Stimulated activated CD8-positive, alpha-beta memory T cell treated with anti-CD3 and anti-CD28 coated beads, Interleukin-4, amount 100 ng/mL, for 1 hour (primary cell): ENCODE measurements at places on chromosomes 11 and 22.

GRCh38 chr11:94737171-94737611, 31.0 kb upstream of the AMOTL1 start:
- no peak for DNase-seq

DNA sequence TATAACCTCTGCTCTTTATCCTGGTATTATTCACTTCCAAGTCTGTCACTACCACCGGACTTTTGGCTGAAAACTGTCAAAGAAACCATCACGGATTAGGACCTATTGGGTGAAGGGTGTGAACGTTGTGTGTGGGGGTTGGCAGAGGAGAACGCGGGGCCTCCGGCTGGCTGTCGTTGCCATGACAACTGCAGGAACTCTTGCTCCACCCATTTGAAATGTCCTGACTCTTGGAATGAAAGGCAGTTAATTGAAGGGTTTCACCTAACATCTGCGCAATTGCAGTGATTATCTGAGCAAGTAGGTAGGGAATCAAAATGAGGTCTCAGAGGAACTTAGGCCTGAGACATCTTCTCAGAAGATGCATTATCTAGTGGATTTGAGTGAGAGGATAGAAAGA, 60.9 kb upstream of the CLMP start:
- no peak for DNase-seq

GRCh38 chr22:38431266-38432010, 23.6 kb downstream of the KCNJ4 start:
- DNase-seq: no peak

DNA sequence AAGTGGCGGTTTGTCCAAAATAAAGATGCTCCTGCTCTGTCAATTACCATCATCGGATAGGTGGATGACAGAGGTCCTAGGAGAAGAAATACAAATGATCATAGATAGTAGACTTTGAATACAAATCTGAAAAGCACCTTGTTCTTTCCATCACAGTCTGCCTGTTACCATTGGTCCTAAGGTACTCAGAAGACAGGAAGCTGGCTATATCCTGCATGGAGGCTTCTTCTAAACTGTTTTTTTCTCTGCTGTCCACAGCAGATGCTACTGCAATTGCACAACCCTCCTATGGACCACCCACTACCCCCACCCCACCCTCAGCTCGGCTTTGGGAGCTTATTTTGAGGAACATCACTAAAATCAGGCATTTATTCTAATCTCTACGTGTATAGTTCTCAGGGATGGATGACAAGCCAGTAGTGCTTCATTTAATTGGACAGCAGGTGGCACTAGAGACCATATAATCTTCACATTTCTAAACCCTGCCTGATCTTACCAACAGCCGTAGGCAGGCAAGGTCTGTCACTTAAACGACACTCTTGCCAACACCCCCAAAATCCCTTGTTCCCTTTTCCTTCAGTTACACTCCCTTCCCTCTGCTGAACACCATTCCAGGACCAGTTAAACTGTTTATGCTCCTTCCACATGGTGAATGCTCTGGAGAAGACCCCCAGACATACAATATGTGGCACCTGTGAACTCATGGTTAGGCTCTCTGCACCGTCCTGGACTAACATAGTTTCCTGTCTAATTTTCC, 6.6 kb upstream of the PTS start:
- no peak for DNase-seq

DNA sequence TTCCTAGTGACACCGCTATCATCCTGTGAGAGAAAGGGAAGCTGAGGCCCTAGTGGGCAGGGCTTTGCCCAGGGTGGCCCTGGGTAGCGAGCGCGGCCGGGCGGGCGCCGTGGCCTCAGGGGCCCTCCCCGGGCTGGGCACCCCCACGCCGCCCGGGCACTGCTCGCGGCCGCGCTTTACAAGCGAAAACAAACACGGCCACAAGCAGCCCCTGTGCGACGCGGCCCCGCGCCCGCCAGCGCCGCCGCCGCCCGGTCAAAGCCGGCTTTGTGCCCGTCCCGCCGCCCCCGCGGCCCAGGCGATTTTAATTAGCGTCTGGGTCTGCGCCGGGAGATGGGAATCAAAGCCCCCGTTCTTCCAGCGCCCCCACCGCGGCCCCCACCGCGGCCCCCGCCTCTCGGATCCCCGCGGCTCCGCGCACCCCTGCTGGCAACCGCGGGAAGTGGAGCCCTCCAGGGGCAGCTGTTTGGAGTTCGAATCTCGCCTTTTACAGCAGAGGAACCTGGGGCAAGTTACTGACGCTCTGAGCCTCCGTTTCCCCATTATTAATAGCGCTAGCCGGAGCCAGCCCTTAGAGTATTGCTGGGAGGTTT, 47.9 kb downstream of the CHRDL2 start:
- no peak for DNase-seq

GRCh38 chr22:37163575-37164504, 14.1 kb upstream of the IL2RB start:
- DNase-seq: no peak

- DNase-seq: no peak
Observed at GRCh38 chr11:102763440-102763839, 17.0 kb downstream of the MMP10 start.

DNA sequence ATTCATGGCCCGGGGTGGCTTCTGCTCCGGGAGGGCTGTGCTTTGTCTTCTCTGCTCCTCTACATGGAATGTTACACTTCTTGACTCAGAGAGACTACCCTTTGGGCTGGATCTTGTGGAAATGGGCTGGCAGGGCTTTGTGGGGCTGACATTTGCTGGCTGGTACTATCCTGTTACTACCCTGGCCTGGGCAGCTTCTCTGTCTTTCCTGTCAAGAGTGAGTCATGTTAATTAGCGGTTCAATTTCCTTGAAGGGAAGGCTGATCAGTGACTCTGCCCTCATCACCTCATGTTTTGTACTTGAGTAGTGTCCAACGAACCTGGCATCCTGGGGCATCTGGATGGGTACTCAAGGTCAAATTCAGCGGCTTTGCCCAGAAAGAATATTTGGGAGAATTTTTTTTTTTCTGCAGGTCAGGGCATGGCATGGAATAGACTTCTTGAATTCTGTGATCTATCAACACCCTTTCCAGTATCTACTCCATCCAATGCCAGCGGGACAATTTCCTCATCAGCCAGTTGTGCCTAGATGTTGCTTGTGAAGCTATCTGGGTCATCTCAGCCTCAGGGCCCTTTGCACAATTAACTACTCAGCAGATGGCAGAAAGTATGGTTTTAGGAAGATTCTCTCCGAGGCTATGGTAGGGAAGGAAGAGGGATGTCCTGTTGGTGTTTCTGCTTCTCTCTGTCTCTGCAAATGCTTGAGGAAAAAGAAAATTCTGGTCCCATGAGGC, 140.5 kb upstream of the PLET1 start:
- DNase-seq: no peak

DNA sequence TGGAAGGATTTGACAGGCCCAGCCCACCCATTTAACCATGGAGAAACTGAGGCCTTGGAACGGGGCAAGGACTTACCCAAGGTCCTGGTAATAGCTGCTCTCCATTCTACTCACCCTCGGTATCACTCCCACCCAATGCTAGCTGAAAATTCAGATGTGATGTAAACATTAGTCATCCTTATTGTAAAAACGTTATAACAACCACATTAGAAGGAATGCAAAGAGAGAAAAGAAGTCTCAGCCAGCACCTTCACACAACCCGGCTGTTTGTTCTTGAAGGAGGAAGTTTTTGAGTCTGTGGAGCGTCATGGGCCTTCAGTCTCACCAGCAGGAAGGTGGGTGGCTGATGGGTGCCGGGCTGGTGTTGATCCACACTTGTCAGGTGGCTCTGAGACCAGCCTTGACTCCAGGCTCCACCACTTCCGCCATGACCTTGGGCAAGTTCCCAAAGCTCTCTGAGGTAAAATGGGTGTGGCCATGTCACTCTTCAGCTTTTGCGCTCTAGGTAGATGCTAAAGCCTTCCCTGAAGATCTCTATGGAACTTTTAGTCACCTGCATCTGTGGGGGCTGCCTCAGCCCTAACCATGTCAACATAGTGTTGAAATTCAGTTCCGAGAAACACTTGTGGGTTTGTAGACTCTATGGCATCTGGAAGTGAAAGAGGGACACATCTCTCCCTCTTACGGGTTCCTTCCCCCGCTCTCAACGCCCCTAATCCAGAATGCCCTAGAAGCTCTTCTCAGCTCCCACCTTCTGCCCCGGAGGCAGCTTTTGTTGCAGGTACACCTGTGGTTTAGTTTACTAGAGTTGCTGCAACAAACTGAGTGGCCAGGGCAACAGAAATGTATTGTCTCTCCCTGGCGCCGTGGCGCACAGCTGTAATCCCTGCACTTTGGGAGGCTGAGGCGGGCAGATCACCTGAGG, 14.8 kb downstream of the CD6 start:
- peak; percentile 58 for DNase-seq

GRCh38 chr11:37449146-37449545, 851.1 kb upstream of the RAG2 start:
- DNase-seq: no peak

- DNase-seq: no peak
Observed at GRCh38 chr11:65077451-65077850, 6.4 kb downstream of the CDCA5 start.

- DNase-seq: no peak
Observed at GRCh38 chr22:23574877-23575276, 5.2 kb downstream of the IGLL1 start.

DNA sequence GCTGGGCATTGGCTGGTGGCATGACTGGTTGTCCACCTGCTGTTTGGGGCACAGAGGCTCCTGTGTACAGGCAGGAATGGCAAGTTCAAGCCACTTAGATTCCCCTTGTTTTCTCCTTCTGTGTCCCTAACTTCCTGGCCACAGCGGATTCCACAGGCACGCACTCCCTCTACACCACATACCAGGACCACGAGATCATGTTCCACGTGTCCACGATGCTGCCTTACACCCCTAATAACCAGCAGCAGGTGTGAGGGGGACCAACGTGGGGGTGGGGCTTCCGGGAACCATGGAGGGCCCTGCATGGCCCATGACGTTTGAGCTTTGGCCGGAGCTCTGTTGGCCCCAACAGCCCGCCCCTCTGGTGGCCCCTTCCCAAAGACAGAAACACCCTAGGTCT, 7.8 kb downstream of the SIPA1 start:
- no peak for DNase-seq

DNA sequence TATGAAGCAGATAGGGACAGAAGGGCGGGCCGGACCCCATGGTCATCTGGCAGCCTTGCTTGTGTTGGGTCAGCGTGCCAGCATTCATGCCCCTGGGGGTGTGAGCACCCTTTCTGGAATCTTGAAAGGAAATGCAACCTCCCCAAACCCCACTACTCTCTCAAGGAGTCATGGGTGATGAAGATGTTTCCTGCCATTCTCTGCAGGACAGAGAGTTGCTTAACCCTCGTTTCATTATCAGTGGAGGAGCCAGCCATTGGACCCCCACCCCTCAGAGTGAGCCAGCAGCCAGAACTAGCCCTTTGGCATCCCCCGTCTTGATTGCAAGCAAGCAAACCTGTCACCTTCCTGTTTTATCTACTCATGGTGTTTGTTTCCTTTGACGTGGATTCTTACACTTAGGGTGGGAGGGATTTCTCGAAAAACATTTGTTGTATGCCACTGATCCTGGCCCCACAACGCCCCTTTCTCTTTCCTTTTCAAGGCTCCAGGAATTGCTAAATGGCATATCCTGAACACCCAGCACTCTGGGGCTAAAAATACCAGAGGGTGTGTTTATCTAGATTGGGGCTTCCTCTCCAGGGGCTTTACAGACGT, 258.3 kb downstream of the ETS1 start:
- DNase-seq: no peak

DNA sequence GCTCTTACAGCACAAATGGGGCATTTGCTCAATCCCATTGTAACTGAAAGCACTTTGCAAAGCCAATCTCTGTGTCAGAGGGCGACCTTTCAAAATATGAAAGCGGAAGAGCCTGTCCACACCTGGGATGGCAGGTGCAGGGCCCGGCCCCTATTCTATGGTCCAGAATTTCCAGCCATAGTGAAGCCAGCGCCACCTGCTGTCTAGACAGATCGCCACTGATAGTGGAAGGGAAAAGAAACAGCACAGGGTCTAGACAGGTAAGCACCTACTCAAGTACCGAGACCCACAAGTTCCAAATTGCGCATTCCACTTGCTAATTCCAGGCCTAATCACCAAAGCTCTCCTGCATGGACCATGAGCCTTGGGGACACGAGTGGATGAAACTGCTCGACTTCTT, 141.4 kb downstream of the NTM start:
- no peak for DNase-seq
